ENCODE measurements at places on chromosomes 2 and 18.

- DNase-seq = no peak
These were observed 456.7 kb upstream of the HS6ST1 start for GRCh38 chr2:128775217-128775913.

- no peak for DNase-seq
These were observed 212.1 kb downstream of the CDH2 start for GRCh38 chr18:27964811-27965210.

- no peak for DNase-seq
These were observed 35.7 kb upstream of the ST3GAL5 start for GRCh38 chr2:85924522-85924921.

DNA sequence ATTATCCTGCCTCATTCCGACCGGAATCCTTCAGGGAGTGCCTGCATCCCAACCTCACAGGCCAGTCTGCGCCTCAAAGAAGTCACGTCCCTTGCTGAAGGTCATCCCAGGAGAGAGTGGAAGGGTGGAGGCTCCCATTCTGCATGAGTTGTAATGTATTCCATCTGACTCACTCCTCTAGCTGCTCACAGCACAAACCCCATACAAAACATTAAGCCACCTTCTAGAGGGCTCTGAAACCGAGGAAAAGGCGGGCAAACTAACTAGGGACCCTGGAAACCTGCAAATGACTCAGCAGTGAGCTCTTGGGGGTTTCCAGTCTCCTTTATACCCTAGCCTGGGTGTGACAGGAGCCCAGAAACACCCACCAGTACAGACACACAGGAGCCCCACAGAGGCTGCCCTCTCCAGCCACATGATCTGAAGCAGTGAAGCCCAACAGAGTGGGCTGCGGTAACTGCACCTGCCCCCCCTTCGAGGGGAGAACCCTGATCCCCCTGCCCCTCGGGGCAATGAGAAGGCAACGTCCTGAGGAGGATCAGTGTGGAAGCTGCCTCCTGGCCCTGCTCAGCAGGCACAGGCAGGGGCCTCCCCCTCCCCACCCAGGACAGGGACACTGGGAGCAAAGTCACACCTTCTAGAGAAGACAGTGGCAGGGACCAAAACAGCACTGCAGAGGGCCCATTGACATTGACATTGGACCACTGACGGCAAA lies 69.3 kb upstream of the SNTG2 start:
- DNase-seq = no peak

- DNase-seq = no peak
These were observed 8.6 kb upstream of the CCDC88A start for GRCh38 chr2:55428258-55428657.

GRCh38 chr2:225037415-225038230 lies 4.6 kb downstream of the DOCK10 start:
- no peak for DNase-seq
